ENCODE measurements at places on chromosomes 7 and 10.

DNA sequence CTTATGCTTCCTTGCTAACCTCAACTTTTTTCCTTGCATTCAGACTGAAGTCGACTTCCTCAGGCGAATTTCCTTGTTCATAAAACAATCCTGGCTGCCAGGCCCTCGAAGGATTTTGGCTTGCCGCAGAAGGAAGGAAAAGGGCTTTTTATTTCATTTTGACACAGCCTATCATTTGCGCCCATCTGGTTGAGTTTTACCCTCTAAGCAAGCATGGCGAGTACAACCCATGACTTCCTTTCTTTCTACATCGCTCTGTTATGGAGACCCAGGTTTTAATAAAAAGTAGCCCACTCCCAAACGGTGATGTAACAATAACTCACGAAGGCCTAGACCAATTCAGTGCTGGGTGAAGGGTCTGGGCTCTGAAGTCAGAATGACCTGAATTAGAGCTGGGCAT lies 109.3 kb downstream of the PRPF18 start:
- DNase-seq: no peak

DNA sequence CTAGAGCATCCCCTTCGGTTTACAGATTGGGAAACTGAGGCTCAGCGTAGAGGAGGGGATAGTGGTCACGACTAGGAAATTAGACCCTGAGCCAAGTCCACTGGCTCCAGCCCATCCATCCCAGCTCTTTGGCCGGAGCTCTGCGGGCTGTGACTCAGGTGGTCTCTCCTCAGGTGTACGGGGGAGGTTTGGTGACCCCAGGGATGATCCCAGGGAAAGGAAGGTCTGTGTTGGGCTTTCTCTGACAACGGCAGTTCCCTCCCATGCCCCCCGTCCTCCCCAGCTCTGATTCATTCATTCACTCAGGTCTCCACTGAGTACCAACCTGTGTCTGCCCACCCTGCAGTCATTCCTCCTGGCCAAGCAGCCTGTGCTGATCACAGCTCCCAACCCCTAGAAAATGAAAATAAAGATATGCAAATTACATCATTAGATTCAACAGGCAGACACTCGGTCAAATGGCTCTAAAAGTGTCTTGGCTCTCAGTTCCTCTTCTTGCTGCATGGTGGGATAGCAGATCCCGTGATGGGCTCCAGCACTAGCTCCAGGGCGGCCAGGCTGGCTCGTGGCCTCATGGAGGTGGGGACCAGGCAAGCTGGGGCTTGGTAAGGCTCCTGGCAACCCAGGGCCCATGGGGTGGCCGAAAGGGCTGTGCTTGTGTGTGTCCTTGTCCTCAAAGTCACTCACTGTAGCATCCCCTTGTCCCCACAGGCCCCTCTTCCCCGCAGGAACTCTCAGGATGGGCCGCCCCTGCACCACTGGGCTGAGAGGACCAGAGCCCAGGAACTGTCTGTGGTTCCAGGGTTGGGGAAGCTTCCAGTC lies 37.8 kb downstream of the CLRN3 start:
- no peak for DNase-seq

DNA sequence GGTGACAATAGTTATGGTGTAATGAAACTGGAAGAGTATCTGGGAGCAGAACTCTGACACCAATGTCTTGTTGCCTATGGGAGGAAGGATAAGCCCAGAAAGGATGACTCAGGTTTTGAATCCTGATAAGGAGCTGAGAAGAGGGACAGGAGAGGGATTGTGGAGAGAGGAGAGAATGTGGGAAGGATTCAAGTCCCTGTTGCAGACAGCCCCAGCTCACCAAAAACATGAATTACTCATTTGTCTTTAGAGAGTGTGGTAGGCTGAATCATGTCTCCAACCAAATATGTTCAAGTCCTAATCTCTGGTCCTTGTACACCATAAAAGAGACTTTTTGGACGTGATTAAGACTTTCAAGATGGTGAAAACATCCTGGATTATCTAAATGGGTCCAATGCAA lies 206.9 kb upstream of the PHYHIPL start:
- DNase-seq: no peak

DNA sequence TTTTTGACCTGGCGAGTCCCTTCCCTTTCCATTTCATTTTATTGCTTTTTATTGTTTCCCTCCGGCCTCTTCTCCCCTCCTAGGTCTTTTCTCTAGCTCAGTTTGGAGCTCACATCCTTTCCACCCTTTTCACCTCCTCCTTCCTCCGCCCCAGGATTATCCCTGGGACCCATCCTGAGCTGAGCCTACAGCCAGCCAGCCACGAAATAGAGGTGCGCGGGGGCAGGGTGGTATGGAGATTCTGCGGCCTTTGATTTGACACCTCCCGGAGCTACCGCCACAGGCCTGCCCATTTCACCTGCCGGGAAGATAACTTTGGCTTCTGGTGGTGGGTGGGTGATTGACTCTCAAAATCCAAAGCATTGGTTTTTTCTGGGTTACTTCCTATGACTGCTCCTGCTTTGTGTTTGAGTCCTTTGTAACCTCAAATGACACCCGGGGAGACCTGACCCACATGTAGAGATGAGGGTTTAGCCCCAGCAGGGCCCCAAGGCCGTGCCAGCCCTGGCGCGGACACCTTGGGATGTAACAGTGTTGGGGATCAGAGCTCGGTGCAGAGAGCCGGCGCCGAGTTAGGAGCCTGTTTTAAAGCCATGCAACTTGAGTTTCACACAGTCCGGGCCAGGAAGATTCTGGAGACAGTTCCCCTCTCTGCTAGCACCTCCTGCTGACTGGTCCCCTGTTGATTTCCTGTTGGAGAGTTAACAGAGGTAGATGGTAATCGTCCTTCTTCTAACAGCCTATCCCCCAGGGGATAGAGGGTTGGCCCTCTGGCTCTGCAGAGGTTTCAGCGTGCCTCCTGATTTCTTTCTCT lies 1.5 kb downstream of the DUSP5 start:
- DNase-seq: no peak

DNA sequence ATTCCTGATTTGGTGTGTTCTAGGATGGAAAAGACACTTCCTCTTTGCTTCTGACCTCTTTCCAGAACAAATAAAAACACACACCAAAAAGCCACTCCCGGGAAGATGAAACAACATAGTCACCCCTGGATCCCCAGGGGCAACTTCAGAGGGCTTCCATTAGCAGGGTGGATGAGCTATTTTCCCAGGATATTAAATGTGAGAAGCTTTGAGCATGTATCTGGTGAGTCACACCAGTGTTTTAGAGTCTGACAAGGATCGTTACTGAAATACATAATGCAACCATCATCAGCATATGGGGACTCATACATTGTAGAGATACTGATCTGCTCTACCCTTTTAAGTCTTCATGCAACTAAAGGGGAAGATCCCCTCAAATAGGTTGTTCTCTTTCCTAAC lies 115.5 kb upstream of the ZNF438 start:
- no peak for DNase-seq

DNA sequence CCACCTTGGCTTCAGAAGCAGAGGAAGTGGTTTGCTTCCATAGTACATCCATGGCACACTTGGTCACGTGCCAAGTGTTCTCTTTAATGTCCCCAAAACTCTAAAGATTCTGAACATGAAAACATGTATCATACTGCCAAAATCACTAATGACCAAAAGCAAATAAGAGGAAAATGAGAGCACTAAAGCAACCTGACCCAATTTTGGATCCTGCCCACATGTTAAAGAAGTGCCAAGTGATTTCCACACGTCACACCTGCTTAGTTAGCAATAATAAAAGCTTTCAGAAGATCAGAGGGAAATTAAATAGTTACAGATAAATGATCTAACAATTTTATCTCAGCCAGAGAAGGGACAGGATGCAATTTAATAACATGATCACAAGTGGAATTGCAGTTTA lies 1170.0 kb downstream of the XPNPEP1 start:
- DNase-seq: no peak

DNA sequence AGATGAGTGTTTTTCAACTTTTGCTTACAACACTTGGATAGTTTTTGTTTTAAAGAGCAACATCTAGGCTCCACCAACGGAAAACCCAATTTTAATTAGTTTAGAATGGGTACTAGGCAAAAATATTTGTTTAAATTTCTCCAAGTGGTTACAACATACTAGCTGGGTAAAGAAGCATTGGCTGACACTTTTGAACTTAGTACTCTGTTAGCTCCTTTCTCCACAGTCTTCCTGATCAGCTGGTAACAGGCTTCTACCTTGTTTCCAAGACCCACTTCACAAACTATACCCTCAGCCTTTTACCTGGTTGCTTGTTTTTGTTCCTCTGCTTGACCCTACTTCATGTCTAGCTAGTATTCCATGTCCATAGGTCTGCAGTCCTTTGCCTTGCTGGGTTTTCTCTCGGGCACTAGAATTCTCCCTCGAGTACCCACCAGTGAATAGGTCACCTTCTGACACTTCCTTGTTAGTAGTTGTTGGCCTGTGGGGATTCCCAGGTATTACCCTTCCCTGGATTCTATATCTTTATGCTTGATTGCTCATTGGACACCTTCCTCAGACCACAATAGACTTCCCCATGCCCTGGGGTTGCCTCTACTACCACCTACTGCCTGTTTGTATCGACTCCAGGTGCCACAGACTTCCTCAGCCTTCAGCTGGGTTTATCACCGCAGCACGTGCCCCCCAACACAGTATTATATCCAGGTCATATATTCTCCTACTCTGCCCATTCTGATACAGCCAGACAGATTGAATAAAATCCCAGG lies 42.0 kb downstream of the PRPS1L1 start:
- no peak for DNase-seq

GRCh38 chr7:85230623-85231022 lies 43.8 kb upstream of the SEMA3D start:
- DNase-seq: no peak

GRCh38 chr7:17741426-17741825 lies 198.9 kb downstream of the SNX13 start:
- DNase-seq: no peak

- DNase-seq: peak; percentile 45
These were observed 32.6 kb downstream of the DUSP5 start for GRCh38 chr10:110530131-110530831.

DNA sequence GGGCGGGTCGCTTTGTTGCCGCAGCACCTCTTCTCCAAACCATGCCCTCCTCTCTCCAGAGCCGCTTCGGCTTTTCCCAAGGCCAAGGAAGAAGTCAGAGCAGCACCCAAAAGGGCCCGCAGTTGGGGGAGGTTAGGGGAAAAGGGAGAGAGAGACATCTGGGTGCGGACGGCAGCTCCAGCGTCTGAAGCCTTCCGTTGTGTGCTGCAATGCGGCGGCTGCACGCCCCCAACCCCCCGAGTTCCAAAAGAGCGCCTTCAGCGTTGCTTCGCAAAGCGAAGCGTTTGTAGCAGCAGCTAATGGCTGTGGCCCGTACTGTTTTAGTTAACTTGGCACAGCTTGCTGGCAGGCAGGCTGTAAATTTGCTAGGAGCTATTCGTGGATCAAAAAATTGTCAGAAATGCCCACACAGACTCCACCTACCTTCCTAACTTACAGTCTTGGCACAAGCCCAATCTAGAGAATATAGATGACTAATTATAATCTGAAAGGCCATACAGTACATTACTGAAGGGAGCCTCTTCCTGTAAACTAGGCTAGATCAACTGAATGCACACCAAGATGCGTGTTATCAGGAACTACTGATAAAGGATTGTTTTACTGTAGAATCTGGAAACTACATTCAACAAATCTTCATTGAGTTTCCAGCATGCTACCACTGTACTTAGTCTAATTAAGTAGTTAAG lies 1.1 kb upstream of the KBTBD2 start:
- no peak for DNase-seq

GRCh38 chr7:139936760-139937310 lies 107.8 kb downstream of the TBXAS1 start:
- DNase-seq: no peak

- DNase-seq: no peak
These were observed 261.9 kb upstream of the LYZL1 start for GRCh38 chr10:29026802-29027580.

DNA sequence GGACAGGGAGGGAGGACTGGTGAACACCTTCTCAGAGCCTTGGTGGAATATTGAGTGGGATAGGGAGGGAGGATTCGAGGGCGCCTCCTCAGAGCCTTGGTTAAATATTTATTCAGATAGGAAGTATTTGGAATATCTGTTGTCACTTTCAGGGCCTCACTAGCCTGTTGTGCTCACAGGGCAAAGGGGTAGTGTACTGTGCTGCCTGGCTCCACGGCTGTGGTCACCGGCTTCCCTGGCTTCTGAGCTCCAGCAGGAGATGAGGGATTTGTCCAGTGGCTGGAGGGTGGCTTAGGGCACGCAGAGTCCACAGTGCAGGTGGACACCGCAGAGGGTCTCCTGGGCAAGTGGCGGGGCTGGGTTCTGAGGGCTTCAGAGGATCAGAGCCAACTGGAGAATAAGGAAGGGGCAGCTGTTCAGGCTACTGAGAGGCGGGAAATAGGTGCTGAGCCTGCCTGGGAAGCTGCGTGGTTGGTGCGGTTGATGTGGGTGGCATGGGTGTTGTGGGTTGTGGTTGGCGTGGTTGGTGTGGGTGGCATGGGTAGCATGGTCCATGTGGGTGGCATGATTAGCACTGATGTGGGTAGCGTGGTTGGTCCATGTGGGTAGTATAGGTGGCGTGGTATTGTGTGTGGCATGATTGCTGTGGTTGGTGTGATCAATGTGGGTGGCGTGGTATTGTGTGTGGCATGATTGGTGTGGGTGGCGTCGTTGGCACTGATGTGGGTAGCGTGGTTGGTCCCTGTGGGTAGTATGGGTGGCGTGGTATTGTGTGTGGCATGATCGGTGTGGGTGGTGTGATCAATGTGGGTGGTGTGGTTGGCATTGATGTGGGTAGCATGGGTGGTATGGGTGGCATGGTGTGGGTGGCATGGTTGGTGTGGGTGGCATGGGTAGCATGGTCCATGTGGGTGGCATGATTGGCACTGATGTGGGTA lies 16.7 kb downstream of the INPP5A start:
- no peak for DNase-seq

- no peak for DNase-seq
These were observed 12.1 kb downstream of the ENTPD1 start for GRCh38 chr10:95767884-95768556.

DNA sequence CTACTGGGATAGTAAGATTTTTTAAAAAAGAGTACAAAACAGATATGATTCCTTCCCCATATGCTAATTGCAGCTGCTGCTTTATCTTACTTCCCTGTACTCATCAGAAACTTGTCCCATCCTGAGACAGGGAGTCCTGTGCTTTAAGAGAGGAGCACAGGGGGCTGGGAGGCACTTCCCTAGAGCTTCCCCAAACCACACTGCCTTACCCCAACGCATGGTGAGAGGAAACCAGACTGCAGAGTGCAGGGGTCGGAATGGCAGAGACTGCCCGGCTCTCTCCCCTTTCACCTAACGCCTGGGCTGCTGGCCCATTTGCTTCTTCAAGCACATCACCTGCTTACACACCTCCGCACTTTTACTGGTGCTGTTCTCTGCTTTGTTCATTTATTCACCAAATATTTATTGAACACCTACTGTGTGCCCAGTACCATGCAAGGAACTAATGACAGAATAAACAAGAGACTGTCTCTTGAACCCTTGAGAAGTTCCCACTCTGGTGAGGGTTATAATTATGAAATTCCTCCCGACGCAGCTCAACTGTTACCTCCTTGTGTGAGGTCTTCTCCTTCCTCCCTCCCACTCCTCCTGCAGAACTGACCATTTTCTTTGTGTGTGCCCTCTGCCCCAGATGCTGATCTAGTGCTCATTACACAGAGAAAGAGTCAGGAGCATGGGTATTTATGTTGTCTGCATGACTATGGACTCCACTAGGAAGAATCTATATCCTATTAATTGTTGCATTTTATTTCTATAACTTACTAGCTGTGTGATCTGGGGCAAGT lies 289.7 kb downstream of the TCF7L2 start:
- no peak for DNase-seq

- DNase-seq: no peak
These were observed 131.8 kb downstream of the SNX10 start for GRCh38 chr7:26423436-26423835.

GRCh38 chr7:22435720-22436119 lies 64.3 kb downstream of the STEAP1B start:
- no peak for DNase-seq

GRCh38 chr10:67033878-67034277 lies 108.0 kb downstream of the LRRTM3 start:
- DNase-seq: no peak

Data from progenitor cell of endocrine pancreas (in vitro differentiated cells).